ENCODE measurements at places on chromosomes 6 and 20.
A peak's percentile ranks its signal among the peaks of the same experiment; 100 is the strongest.

DNA sequence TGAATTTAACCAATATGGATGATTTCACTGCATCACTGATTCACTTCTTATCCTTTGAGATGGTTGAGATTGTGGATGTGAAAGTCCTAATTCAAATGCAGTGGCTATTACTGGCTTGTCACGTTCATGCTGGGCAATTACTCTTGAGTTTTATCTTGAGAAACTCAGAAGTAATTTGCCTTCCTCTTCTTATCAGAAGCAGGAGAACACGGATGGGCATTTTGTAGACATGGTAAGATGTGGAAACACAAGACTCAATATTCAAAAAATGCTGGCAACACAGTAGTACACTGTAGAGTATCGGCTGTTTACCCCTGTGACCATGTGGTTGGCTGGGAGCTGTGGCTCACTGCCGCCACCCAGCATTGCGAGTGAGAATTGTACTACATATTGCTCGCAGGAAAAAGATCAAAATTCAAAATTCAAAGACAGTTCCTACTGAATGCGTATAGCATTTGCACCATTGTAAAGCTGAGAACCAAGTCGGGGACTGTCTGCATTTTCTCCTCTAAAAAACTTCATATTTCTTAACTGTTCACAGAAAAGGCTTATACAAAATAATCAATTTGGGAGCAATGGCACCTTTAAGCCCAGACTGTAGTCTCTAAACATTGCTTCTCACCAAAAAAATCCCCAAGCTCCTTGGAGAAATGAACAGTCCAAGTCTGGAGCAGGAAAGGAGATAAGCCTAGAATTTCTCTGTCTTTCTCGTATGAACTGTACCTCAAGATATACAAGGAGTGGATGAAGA is 61.9 kb upstream of the ELOVL5 start:
- DNase-seq, result peak; percentile 19

- DNase-seq, result no peak
These were observed 381.1 kb upstream of the ZFP64 start for GRCh38 chr20:52572687-52573086.

GRCh38 chr20:7971536-7972280 is 31.4 kb upstream of the HAO1 start:
- DNase-seq, result no peak

- DNase-seq, result no peak
These were observed 63.1 kb downstream of the NRN1 start for GRCh38 chr6:5943591-5943990.

All from activated T-helper 1 cell treated with anti-CD3 and anti-CD28 coated beads, Interleukin-2, amount 50 U/mL, for 16 hours (primary cell).